ENCODE measurements at places on chromosomes 5 and 9.

DNA sequence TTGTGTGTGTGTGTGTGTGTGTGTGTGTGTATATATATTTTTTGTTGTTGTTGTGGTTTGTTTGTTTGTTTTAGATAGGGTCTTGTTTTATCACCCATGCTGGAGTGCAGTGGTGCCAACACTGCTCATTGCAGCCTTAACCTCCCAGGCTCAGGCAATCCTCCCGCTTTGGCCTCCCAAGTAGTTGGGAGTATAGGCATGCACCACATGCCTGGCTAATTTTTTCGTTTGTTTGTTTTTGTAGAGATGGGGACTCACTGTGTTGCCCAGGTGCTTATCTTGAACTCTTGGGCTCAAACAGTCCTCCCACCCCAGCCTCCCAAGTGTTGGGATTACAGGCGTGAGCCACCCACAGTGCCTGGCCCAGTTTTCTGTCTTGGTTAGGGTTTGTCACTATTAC, 77.3 kb downstream of the GAPVD1 start:
- no peak for DNase-seq

GRCh38 chr5:160539431-160539830, 117.8 kb downstream of the PTTG1 start:
- no peak for DNase-seq

- DNase-seq: no peak
Observed at GRCh38 chr5:1747079-1747802, 52.4 kb downstream of the MRPL36 start.

GRCh38 chr9:84620338-84620737, 49.2 kb upstream of the NTRK2 start:
- no peak for DNase-seq

DNA sequence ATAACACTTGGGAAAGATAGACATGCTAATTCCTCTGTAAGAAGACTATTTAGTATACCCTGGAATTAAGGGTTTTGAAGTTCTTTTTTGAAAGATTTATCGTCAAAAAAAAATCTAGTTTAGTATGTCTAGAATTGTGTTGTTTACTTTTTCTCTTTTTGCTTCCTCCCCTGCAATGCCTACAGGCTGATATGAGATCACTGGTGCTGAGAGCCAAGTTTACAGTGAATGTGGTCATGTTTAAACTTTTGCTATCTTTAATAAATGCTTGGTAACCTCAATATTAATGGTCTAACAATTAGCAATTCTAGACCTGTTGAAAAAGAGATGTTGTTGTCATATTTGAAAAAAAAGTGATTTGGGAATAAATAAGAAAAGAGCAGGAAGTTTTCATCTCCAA, 86.1 kb downstream of the CWC27 start:
- DNase-seq: no peak

GRCh38 chr9:87138128-87139040, 191.1 kb upstream of the GAS1 start:
- DNase-seq: no peak

DNA sequence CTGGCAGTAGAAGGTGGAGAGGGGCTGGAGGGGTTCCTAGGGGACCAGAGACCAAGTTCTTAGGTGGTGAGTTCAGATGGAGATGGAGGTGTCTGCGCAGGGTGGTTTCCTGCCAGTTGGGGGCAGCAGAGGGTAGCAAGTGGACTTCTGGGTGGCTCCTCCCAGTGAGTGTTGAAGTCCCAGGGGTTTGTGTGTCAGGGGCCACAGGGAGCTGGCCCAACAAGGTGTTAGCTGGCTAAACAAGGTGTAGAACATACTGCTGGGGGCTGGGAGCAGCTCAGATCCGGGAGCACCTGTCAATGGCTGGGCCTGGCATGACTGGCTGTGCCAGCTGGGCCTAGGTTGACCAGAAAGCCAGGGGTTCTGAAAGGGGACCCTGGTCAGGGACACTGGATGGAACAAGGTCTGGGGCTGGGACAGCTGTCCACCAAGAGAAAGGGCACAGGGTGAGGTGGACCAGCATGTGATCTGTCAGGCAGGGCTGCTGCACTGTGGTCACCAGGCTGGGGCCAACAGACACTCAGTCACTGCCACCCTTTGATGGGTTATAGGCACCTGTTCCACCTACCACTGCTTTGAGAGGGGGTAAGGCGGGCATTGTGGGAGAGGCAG, 35.6 kb downstream of the DAB2IP start:
- DNase-seq: peak; percentile 43

DNA sequence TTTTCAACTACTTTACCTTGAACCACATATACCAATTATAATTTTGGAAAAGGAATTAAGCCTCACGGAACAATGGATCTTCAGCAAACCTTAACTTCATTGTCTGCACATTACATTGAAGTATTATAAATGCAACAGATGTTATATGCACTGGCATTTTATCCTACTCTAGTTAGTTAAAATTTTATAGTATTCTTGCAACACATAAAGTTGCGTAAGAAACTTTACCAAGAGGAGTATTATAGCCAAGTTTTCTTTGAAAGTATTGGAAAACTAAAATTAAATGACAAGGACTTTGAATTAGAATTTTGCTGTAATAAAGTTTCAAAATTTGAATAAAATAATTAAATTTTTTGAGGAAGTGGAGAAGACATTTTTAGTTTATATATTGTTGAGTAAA, 63.4 kb upstream of the SREK1 start:
- no peak for DNase-seq

DNA sequence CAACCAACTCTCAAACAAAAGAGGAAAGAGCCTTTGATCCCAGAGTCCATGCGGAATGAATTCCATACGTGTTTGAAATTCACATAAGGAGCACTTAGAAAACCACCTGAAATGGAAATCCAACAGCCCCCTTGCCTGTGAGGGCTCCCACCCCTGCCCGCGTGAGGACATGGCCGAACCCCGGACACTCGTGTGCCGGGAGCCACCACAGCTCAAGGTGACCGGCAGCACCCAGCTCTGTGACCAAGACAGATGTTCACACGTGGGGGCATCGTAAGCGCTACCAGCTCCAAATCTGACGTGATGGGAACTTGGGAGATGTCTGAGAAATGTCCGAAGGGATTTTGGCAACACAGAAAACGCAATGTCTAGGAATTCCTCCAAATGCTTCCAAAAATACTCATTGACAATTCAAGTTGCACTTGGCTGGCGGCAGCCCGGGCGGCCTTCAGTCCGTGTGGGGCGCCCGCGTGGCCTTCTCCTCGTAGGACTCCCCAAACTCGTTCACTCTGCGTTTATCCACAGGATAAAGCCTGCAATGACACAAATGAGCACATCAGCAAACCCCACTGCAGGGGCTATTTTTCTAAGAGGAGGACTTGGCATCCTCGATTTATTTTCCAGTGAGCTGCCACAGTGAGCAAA, 23.2 kb upstream of the TERT start:
- no peak for DNase-seq

DNA sequence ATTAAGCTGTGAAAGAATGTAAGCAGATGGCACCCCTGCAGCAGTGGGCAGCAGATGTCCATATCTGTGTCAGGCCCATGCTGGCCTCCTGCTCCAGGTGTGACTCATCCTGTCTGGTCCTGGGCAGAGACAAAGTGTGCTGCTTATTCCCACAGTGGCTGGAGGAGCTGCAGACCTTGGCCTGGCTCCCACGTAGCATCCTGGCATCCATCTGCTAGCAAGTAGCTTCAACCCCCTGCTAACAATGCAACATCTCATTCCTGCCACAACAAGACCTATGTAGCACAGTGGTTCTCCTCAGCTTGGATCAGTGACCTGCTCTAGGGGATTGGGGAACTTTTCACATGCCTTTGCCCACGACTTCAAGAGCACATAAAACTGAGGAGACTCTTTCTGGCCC, 126.4 kb upstream of the SLC12A2 start:
- DNase-seq: no peak

- no peak for DNase-seq
Observed at GRCh38 chr5:1895739-1896420, 13.2 kb upstream of the IRX4 start.

DNA sequence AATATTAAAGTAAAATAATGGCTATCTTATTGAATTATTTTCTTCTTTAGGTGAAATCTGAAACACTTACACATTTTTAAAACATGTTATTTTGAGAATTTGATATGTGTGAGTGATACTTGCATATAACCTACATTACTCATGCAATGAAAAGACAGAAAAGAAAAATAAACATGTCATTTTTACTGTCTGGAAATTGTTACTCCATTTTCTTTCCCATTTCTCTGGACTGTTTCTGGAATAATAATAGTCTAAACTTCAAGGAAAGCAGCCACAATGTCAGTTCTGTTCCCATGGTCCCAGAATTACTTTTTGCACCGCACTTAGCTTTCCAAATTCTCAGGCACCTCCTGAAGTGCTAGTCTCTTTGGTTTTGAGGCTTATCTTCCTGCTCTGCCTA, 145.5 kb downstream of the PRR16 start:
- no peak for DNase-seq
